ENCODE measurements at places on chromosomes 1 and 21.

DNA sequence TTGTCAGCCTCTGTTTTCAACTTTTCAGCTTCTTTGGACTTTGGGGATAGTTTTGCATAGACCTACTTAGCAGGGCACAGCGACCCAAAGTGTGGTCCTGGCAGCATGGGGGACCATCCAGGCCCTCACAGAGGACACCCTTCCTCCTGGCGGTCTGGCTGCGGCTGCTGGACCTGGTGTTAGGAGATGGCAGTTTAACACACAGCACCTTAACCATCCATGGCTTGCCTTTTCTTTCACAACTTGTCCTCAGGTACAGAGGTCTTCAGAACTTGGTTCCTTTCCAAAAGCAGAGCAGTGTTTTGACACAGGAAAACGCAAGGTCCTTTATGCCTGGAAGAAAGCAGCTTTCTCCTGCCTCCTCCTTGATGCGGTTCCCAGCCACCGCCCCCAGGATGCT is 68.1 kb downstream of the RHOU start:
- DNase-seq: no peak

- DNase-seq: no peak
Observed at GRCh38 chr1:18936471-18936813, 20.0 kb downstream of the IFFO2 start.

DNA sequence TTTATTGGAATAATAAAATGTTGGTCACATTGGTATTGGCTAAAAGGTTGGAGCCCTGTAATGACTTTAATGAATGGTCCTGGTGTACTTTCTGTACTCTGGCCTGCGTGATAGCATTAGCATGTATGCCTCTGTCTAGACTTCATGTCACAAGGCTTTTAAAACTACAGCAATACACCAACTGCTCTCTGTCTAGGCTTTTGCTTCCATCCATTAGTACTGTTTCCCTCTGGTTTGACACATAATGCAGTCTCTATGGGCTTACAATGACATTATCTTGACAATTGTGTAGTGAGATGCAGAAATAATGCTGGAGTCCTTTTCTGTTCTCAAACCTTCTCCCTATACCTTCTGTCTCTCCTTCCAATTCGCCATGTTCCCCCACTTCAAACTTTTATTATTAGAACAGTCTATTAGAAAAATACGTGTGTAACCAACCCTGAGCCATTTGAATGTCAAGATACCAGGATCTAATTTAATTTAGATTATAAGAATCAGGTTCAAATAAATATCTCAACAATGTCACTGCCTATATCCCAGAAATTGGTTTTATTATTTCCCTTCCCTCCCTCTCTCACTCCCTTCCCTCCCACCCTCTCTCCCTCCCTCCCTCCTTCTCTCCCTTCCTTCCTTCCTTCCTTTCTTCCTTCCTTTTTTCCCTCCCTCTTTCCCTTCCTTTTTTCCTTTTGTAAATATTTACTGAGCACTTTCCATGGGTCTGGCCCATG is 8.8 kb downstream of the C8A start:
- no peak for DNase-seq

DNA sequence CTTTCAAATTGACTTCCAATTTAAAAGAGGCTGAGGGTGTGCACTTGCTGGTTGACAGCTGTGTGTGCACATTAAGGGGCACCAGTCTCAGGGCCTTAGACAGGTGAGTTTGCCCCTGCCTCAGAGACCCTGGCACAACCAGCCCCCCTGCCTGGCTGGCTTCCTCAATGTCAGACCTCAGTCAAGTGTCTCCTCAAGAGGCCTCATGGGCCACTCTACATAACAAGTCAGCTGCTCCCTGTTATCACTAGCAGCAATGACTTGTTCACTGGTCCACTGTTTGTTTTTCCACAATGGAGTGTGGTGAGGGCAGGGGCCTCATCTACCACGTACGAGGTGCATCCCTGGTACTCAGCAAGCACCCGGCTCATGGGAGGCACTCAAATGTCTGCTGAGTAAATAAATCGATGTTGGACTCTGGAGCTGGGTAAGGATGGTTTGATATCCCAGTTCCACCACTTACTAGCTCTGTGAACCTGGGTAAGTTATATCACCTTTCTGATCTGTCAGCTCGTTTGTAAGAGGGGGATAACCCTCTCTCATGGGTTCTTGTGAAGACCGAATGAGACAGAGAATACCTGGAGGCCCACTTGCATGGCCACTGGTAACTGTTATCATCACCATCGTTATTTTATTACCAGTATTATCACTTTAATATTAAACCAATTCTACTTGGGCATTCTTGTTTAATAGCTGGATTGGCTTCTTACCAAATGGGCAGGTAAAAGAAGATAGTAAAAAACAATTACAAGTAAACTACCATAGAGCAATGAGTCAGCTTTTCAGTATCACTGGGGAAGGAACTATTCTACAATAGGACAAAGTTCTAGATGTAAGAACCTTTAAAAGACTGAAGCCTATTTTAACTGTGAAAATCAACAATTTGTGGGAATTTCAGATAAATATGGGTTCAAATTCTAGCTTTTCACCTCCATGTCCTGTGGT is 64.6 kb downstream of the SLC66A1 start:
- no peak for DNase-seq

GRCh38 chr1:219329578-219329977 is 155.9 kb downstream of the LYPLAL1 start:
- DNase-seq: no peak

DNA sequence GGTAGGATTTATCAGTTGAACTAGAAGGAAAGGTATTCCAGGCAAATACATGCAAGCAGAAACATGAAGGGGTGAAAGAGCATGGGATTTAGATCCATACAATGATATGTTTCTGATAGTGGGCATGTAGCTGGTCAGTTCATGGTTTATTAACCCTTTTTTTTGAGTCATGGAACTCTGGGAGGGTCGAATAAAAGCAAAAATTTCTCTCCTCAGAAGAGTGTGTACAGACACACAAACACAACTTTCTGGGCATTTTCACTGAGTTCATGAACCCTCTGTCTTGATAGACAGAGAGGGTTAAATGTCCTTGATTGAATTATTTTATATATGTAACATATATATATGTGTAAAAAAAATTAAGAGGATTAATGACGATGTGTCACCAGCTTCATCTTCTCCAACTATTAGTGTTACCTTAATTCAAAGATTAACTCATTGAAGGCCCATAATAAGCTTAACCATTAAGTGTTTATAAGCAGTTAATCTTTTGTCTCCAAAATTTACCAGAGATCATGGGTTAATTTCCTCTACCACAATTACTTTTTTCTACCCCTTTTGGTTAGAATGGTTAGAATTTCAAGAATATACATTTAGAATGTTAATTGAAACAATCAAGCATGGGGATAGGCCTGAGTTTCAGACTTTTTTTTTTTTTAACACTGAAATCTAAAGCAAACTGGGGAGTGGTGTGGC is 4.6 kb downstream of the JUN start:
- no peak for DNase-seq

GRCh38 chr1:151255381-151255780 is 847 bp downstream of the PSMD4 start:
- DNase-seq: no peak

DNA sequence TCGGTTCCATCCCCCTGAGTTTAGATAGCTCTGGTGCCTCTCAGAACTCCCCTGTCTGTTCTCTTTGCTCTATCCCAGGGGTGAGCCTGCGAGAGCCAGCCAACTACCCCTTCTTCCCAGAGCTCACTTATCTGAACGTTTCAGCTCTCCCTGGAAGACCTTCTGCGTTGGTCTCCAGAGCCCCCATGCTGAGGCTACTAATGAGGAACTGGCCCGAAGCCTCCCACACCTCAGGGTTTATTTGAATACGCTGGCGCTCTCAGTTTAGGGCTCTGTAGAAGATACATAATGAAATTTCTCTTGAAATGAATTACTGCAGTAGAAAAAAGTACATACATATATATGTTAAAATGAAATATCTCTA is 43.5 kb downstream of the TCEANC2 start:
- DNase-seq: peak; percentile 26

- DNase-seq: no peak
Observed at GRCh38 chr1:25744140-25744581, 55.8 kb upstream of the SELENON start.

GRCh38 chr1:5944843-5945167 is 47.4 kb downstream of the NPHP4 start:
- DNase-seq: no peak

GRCh38 chr1:212915245-212916091 is 34.9 kb upstream of the VASH2 start:
- no peak for DNase-seq
